A172 (cell line): ENCODE measurements at places on chromosomes 6 and 20. TPM values are rescaled to one million over a fixed set of nuclear protein-coding genes. Genes with fewer than 3 reads are reported as not detected.

DNA sequence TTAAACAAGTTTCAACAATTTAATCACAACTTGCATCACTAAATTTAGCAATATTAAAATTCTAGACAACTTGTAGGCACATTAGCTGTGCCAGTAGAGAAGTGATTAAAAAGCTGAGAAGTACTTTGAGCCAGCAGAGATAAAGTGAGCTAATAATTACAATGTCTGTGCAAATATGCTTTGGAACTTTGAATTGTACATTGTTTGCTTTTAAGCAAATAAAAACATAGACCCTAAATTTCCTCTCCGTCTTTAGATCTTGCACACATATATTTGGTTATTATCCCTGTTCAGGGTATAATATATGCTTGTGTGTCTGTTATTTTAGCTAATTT lies 44.2 kb upstream of the DEFB112 start:
- DNase-seq, result no peak

- no peak for DNase-seq
These were observed 132.1 kb upstream of the FOXQ1 start for GRCh38 chr6:1179571-1180459.

DNA sequence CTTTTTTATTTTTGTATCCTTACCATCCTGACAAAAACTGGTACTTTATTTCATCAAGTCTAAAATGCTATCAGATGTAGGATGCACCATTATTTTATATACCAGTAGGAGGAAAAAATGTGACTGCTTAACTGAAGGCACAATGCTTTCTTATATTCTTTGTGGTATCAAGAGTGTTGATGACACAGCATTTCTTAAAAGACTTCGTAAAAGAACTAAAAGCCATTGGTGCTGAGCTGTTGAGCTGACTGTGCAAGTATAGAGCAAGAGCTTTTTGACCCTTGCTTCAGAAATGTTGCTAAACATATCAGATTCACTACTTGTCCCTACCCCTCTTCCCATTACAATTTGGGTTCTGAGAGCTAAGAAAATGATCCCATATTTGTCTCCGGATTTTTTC lies 17.5 kb downstream of the SF3B5 start:
- DNase-seq, result no peak

PAX1 gene
- total RNA-seq, result not detected in 2 replicates

GRCh38 chr6:118746825-118747174 lies 95.4 kb upstream of the CEP85L start:
- DNase-seq, result no peak

DNA sequence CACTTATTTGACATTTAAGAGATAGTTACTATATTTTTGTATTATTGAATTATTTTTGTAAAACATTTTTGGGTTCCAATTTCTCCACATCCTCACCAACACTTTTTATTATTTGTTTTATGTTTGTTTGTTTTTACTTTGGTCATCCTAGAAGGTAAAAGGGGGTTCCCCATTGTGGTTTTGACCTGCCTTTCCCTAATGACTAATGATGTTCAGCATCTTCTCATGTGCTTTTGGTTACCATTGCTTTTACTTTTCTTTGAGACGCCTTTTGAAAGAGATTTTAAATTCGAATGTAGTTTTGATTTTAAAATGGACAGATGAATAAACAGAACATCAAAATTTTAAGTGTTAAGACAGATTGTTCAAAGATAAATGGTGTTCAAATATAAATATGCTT lies 46.9 kb downstream of the AK9 start:
- DNase-seq, result peak; percentile 63
